Smooth muscle cell of the coronary artery (primary cell): ENCODE measurements at places on chromosomes 1 and 21. TPM values are rescaled to one million over a fixed set of nuclear protein-coding genes. Genes with fewer than 3 reads are reported as not detected.

Gene CFAP57
- total RNA-seq, result 0.12 and 0.15 TPM in 2 replicates

Gene PPIAL4G
- total RNA-seq, result under 0.01 TPM in 1 of 2 replicates, not detected in the other

Gene KRTAP12-1
- total RNA-seq, result not detected in 2 replicates

Gene C1orf116
- not detected in 2 replicates for total RNA-seq

Gene LRRC40
- total RNA-seq, result 6.4 and 18.3 TPM in 2 replicates

Gene TMEM240
- 1.6 and 5.6 TPM in 2 replicates for total RNA-seq

Gene CALML6
- total RNA-seq, result 0.12 and 0.30 TPM in 2 replicates

Gene MROH9
- total RNA-seq, result 0.15 and 0.59 TPM in 2 replicates

Gene S100A5
- not detected in 2 replicates for total RNA-seq

Gene FMO1
- 1.4 TPM in 1 of 2 replicates, not detected in the other for total RNA-seq

Gene PIGP
- total RNA-seq, result 2.0 and 6.5 TPM in 2 replicates

Gene LDLRAD1
- not detected in 2 replicates for total RNA-seq

Gene OR10J1
- not detected in 2 replicates for total RNA-seq

Gene KIAA0040
- 0.47 and 2.5 TPM in 2 replicates for total RNA-seq

Gene EDEM3
- total RNA-seq, result 63.7 and 225 TPM in 2 replicates

Gene EXO1
- total RNA-seq, result 2.5 and 3.6 TPM in 2 replicates

Gene FAM72C
- 0.12 and 0.23 TPM in 2 replicates for total RNA-seq

Gene KRTAP23-1
- not detected in 2 replicates for total RNA-seq

Gene RAB29
- 19.2 and 30.4 TPM in 2 replicates for total RNA-seq

Gene RPE65
- total RNA-seq, result not detected in 2 replicates

Gene C1QB
- not detected in 2 replicates for total RNA-seq

Gene AHCTF1
- total RNA-seq, result 11.9 and 16.5 TPM in 2 replicates
